NCI-H1436 treated with DMSO at 0.1 percent for 48 hours (cell line): ENCODE measurements at places on chromosomes 13 and 19.

DNA sequence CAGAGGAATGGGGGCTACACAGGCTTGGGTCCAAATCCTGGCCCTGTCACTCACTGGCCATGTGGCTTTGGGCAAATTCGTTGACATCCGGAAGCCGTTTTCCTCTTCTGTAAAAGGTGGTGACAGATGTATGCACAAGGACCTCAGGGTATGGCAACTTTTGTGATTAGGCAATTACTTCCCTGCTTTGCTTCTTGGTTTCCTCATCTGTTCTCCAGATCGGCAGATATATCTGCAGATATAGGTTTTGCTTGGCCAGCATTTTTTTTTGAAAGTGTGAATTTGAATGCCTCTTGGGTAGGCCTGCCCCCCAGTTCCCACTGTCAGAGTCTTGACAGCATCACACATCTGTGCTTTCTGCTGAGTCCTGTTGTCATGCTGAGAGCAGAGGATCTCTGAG is 17.7 kb downstream of the TMEM272 start:
- no peak for DNase-seq

DNA sequence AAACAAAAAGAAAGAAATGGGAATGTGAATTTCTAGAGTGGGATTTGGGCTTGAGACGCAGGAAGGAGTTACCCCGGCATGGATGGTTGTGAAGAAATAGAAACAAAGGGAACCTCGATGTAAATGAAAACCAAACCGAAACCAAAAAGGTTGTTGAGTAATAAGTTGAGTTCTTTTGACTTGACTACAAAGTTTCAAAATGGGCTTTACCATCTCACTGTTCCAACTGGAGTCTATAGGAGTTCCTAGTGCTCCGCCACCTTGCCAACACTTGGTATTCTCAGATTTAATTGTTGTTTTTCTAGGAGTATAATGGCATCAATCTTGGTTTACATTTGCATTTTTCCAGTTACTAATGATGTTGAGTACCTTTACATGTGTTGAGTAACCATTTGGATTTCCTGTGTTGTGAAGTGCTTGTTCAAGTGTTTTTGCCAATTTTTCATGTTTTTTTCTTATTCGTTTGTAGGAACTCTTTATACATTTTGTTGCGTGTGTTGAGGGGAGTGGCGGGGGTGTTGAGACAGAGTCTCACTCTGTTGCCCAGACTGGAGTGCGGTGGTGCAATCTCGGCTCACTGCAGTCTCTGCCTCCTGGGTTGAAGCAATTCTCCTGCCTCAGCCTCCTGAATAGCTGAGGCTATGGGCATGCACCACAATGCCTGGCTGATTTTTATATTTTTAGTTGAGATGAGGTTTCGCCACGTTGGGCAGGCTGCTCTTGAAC is 9.2 kb downstream of the UBE2S start:
- no peak for DNase-seq

GRCh38 chr13:50995854-50996253 is 86.3 kb downstream of the RNASEH2B start:
- no peak for DNase-seq

GRCh38 chr13:50636007-50636704 is 207.3 kb downstream of the DLEU7 start:
- no peak for DNase-seq

GRCh38 chr13:110716247-110716515 is 2.7 kb downstream of the ING1 start:
- DNase-seq, result no peak

DNA sequence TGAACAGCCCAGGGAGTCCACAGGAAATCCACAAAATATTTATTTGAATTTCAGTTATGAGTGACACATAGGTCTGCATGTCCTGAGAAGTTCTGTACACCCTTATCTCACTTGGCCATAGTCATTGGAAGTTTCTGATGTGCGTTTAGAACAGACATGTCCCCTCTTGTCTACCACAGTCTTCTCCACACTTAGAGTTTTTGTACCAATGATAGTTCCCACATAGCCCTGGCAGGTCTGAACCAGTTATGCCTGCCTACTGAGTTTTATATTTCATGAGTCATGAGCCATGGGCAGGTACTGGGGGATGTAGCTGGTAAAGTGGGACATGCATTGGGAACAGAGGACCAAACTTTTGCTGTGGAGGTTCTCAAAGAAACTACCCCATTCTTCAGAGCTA is 11.3 kb downstream of the ZNF132 start:
- DNase-seq, result no peak

DNA sequence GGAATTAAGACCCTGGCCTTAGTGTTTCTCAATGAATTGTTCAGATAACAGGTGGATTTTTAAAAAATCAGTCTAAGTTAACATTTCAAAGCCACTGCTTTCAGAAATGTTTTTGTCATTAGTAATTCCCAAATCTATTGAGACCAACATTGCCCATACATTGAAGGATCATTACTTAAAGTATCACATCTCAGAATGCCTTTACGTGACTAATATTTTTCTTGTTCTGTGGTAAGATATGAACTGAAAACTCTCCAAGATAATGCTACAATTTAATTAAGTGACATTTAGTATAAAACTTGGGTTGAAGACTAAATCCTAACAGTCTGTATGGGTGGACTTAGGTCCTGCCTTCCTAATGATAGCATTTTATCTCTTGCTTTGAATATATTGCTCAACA is 59.4 kb upstream of the POSTN start:
- DNase-seq, result no peak

DNA sequence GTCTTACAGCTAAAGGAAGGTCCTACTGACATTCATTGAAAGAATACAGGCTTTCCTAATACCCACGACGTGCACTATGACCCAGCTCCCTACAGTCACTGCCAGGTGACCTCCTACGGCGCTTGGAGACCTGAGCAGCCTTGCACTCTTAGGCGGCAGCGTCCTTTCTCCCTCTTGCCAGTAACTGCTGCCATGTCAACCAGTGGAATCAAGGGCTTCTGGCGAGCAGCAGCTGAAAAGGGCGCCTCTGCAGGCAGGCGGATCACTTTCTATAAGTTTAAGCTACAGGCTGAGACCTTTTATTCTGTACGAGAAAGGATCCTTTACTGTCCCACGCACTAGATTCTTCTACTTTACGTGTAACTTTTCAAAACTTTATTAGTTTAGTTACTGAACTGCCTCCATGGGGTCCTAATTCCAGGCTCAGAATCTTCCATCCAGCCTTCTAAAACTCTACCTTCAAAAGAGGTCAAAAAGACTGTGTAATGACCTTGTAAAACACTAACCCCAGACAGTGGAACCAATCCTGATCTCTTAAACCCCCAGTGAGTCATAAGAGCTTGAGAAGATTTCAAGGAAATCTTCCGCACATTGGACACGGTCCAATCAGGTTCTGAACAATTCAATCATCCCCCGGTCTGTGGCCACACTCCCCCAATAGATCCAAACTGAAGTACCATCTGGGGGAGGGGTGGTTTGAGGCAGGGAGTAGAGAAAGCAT is 1.9 kb downstream of the KCTD12 start:
- DNase-seq, result no peak

- no peak for DNase-seq
Observed at GRCh38 chr19:52689843-52690368, 44.9 kb downstream of the ZNF611 start.

GRCh38 chr19:32914879-32915660 is 45.5 kb upstream of the SLC7A9 start:
- no peak for DNase-seq

DNA sequence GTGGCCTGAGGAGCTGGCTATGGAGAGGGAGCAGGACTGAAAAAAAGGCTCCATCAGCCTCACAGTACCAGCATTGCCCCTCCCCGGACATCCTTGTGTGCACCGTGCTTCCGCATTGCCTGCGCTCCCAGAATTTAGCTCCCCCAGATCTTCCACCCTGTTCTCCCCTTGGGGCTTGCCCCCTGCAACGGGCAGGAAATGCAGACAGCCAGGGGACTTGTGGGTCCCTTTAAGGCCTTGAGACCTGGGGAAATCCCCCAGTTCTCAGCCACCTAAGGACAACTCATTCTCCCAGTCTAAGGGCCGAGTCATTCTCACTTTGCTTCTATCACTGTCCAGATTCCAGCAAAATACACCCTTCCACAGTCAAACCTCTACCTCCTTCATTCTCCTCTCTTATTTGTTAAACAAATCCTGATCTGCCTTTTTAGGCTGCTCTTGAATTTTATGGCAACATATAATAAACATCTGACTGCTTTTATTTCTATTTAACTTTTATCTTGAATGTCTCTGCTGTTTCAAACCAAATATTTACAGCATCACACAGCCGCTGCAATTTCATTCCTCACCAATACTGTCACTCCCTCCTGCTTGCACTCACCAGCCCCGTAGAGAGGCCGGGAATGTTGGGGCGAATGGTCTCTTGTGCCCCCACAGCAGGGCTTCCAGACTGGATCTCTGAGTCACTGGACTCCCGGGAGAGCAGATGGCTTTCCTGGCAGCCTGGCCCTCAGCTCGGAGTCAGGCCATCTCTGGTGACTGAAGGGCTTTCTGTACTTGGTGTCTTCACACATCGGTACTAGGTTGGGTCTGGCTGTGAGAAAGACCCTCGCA is 221.9 kb downstream of the TSHZ3 start:
- DNase-seq, result no peak

GRCh38 chr19:41849067-41849466 is 4.2 kb downstream of the DMRTC2 start:
- DNase-seq, result no peak

GRCh38 chr13:42899266-42899665 is 92.8 kb downstream of the EPSTI1 start:
- DNase-seq, result no peak

GRCh38 chr19:54877471-54877870 is 3.4 kb downstream of the FCAR start:
- no peak for DNase-seq

DNA sequence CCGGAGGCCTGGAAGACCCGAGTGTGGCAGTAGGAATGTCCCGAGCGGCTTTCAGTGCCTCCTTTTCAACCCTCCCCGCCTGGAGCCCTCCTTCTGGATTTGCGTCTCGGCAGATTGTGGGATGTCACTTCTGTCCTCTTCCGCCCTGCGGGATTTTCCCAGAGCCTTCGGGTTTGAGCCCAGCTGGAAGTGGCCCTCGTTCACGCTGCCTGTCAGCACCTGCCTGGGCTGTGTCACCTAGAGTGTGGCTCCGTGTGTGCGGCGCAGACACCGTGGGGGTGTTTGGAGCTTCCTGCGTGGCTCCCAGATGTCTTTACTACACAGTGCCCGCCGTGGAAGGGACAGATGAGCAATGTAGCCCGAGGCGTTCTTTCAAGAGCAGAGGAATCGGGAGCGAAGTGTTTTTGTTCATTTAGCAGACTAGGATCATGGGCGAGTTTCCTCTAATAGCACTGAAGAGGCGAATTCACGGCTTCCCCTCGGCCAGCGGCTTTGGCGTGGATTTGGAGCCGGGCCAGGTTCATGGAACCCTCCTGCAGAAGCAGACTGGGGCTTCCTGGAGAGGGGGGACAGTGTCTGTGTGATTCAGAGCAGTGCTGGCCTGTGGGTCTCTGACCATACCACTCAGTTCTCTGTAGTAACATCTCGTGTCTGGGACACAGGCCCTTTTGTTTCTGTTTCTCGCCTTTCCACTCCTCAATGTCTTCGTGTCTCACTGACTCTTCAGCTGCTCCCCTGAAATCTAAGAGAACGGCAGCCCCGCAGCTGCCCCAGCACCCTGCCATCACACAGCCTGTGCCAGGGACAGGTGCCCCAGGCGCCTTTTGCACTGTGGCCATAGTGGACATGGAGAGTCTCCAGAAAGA is 68.0 kb downstream of the KDM4B start:
- DNase-seq, result no peak
